Head of caudate nucleus (tissue), 42 donors: ENCODE measurements at places on chromosomes 2 and 18.
A peak's percentile ranks its signal among the peaks of the same experiment; 100 is the strongest.

- DNase-seq = peak; percentile 48
Observed at GRCh38 chr2:73907840-73908452, 15.1 kb downstream of the ACTG2 start.

DNA sequence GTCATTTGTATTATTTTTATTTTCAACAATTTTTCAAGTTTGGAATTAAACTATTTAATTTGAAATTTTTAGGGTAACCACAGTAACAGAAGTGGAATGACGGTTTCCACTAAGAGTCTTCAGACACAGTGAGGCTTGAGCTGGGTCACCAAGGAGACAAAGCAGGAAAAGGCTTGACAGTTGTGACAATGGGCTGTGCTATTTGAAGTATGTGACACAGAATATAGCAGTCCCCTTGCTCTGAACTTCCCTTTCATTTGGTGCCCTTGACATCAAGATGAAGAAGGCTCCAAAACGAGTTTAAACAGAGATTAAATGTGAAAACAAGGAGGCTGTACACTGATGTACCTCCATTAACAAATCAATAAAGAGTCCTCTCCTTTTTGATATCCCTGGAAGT lies 265.4 kb upstream of the DLGAP1 start:
- DNase-seq = no peak

DNA sequence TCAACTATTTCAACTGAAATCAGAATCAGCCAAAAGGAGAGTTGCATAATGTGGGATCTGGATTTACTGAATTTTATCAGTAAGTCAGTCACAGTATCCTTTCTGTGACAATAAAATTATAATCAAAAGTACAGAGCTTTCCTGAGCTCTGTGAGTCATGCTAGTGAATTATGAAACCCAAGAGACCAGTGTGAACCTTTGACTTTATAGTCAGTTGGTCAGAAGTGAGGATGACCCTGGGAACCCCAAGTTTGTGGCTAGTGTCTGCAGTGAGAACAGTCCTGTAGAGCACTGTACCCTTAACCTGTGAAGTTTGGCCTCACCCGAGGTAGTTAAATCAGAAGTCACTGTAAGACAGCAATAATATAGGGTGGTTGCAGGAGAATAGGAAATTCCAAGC lies 381.7 kb downstream of the CDH19 start:
- DNase-seq = no peak

- DNase-seq = no peak
Observed at GRCh38 chr2:214185546-214185945, 225.3 kb upstream of the VWC2L start.

GRCh38 chr18:58314284-58314683 lies 270.3 kb downstream of the NEDD4L start:
- peak; percentile 41 for DNase-seq

DNA sequence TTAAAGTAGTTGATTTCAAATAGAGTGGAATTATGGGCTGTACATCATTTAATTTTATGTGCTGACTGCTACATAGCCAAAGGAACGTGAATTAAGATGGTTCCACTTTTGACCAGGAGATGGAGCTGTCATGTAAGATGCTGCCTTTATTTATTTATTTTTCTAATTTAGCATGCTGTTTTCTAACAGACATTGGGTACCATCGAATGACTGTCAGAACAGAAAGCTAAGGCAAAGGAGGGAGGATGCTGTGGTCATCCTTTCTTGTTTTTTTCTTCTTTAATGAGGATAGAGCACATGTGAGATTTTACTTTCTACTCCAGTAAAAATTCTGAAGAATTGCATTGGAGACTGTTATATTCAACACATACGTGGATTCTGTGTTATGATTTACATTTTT lies at the start of gene SCN2A:
Gene SCN2A, plus strand, starts transcription at position 185 of the 400 bp plus-strand sequence. CDS start 56,410 bp downstream, outside the sequence.
- no peak for DNase-seq

DNA sequence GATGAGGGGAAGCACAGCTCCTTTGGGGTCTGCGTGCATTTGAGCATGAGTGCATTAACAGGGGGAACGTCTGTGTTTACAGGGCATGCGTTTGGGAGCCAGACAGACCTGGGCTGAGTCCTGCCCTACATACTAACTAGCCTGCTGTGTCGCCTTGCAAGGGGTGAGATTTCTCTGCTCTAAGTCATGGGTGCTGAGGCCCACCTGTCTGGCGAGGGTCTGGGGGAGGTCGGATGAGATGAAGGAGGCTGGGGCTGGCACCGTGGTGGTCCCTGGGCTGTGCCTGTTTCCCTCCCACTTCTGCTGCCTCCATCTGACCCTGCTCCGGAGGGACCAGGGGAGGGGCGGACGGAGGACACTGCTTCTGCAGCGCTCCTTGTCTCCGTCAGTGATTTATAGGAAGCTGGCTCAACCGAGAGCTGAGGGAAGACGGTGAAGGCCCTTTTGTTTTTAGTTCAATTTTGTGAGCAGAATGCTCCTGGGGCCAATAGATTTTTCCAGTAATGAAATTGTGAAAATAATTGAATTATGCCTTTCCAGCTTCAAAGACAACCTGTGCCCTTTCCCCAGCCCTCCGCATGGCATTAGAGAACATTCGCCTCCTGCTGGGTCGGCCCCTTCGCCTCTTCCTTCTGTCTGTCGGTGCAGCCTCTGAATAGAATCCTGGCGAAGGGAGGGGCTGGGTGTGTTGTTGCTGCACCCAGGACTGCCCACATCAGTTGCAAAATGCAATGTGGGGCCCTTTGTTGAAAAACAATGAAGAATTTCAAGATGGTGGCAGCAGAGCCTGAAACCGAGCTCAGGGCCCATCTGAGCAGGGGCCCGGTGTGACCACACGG lies 49.7 kb downstream of the RRM2 start:
- DNase-seq = no peak

DNA sequence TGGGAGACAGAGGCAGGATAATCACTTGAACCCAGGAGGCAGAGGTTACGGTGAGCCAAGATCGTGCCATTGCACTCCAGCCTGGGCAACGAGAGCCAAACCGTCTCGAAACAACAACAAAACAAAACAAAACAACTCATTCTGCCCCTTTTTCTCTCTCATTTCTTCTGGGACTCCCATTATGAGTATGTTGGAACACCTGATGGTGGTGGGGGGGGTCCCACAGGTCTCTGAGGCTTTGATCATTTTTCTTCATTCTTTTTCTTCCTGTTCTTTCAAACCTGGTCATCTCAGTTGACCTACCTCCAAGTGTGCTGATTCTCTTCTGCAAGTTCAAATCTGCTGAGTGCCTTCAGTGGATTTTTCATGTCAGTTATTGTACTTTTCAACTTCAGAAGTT lies 8.2 kb upstream of the FAM161A start:
- DNase-seq = no peak

DNA sequence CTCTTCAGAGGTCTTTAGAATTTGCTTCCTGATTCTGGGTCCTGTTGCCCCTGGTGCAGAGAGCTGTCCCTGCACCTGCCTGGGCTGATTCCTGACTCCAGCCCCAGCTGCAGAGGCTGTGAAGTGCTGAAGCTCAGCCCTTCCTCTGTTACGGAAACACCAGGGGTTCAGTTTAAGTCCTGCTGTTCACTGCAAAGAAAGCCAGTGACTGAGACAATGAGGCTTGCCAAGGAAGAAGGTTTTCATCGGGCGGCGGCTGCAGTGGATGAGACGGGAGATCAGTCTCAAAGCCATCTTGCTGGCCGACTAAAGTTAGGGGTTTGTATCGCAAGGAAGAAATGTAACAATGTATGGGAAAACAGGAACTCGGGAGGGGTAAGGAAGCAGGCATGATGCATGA lies 142.4 kb upstream of the ZNF236 start:
- DNase-seq = no peak

GRCh38 chr2:110770959-110771431 lies 38.6 kb downstream of the ACOXL start:
- no peak for DNase-seq

GRCh38 chr2:163253621-163254285 lies 415.2 kb upstream of the KCNH7 start:
- no peak for DNase-seq

- DNase-seq = peak; percentile 71
Observed at GRCh38 chr18:66603941-66604627, at the start of gene CDH19. CDH19 (minus strand) TSS chr18:66604090; CDS start chr18:66572204, 31,886 bp downstream.

- DNase-seq = no peak
Observed at GRCh38 chr2:147945660-147946059, 74.9 kb downstream of the ORC4 start.

DNA sequence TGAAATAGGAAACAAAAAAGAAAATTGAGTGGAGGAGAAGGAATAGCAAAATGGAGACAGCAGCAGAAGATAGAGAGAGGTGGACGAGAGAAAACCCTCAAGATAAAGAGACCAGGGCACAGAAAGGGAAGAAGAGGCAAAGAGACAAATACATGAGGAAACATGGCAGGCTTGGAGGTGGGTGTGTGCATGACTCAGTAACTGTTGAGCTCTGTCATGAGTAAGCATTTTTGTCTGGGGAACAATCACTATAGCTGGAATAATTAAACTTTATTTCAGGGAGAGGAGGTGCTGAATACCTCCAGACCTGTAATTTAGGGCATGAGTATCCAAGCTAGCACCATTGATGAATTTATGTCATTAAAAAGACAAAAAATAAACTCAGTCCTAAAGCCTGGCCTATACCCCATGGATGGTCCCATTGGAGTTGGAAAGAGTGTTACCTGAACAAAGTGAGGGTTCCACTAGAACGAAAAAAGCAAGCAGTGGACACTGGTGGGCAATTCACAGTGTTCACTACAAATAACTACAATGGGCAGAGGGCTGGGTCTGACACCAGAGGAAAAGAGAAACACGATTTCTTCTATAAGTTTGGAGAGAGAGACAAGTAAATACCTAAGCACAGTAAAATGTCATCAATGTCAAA lies 145.5 kb downstream of the ADCYAP1 start:
- no peak for DNase-seq

- DNase-seq = no peak
Observed at GRCh38 chr2:65231121-65231520, 3.5 kb downstream of the ACTR2 start.

DNA sequence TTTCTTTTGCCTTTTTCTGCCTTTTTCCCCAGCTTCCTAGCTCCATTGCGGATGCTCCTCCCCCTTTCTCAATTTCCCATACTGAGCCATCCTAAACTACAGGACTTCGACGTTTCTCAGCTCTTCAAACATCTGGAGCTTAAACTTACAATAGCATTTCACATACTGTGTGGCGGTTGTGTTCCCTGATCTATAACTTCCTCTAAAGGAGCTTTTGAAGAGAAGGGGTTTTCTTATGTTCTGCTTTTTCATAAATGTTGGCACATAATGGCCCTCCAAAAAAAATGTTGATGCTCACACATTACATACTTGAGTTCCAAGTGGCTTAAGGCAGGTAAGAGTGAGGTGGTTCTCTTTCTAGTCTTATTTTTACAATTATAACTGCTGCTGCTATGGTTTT lies 87.4 kb downstream of the RNF144A start:
- DNase-seq = no peak

DNA sequence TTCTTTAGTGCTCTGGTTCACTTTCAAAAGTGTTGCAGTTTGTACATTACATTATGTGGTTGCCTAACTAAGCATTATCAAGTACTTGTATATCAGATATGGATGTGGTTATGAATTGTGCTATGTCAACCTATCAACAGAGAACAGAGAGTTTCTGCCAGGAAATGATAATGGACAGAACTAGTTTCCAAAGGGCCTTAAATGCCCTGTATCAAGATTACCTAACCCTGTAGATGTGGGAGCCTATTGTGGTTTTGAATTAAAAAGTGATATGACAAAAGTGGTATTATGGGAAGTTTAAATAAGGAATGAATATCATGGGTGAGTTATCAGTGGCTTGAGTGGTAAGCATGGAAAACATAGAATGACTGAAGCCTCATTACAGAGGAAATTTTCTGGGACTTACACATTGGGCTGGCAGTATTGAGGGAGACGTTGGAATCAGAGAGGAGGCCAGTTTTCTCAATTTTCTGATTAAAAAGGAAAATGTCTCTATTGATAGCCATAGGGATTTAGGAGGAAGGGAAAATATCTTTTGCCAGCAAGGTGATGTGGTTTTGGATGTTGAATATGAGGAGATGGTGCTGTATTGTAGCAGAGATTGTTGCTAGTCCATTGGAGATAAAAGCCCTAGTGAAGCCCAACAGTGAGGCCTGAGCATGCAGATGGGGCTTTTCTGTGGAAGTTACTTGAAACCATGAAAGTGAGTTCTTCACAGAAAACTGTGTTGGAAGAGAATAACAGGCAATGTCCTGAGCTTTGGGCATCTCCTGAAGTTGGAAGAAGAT lies 140.7 kb downstream of the TTC27 start:
- DNase-seq = no peak

GRCh38 chr2:168736649-168737445 lies 65.6 kb upstream of the NOSTRIN start:
- no peak for DNase-seq

DNA sequence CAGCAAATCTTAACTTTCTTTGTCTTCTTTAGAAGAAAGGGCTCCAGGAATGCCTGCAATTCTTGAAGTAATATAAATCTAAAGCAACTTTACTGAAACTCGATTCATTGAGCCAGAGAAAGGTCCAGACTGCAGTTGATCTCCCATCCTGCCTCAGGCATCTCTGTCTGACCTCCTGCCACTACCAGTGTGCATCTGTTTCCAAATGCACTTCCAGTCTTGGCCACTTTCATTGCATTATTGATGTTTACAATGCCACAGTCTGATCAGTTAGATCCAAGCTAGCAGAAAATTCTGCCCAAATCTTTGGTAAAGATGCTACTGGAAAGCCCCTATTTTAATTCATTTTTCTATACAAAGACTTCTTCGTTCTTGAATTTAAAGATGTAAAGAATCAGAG lies 158.0 kb downstream of the RAPGEF4 start:
- DNase-seq = no peak

DNA sequence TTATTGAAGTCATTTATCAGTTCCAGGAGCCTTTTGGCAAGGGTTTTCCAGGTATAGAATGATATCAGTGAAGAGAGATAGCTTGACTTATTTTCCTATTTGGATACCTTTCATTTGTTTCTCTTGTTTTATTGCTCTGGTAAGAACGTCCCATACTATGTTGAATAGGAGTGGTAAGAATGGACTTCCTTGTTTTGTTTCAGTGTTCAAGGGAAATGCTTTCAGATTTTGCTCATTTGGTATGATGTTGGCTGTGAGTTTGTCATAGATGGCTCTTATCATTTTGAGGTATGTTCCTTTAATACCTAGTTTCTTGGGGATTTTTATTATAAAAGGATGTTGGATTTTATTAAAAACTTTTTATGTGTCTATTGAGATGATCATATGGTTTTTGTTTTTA lies 87.1 kb upstream of the EPAS1 start:
- DNase-seq = no peak

DNA sequence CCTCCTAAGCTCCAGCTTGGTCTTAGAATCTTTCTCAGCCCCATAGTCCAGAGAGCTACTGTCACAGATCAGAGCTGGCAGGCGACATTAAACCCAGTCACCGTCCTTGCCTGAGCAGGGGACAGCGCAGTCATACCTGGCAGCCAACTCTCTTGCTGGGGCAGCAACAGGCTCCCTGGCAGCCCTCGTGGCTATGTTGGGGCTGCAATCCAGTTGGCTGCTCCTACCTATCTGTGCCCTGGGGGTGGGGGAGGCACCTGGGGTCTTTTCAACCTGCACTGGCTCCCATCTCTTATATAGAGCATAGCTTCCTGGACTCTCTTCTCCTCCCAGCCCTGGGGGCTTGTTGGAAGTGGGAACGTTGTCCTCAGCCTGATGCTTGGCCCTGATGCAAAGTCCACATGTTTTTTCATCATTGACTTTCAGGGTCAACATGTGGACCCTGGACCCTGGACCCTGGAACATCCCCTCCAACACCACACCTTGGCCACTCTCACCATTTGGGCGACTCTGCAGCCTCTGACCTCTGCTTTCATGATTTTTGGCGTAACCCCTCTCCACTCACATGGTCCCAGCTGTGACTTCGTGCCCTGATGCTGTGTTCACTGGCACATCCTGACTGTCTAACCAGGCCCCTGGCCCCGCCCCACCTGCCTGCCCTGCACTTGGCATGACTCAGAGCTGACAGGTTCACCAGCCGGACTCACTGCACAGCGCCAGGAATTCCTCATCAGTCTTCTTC lies 45.6 kb downstream of the ATOH8 start:
- DNase-seq = peak; percentile 13
